ENCODE measurements at places on chromosomes 2 and 18. TPM values are rescaled to one million over a fixed set of nuclear protein-coding genes. Genes with fewer than 3 reads are reported as not detected.

DNA sequence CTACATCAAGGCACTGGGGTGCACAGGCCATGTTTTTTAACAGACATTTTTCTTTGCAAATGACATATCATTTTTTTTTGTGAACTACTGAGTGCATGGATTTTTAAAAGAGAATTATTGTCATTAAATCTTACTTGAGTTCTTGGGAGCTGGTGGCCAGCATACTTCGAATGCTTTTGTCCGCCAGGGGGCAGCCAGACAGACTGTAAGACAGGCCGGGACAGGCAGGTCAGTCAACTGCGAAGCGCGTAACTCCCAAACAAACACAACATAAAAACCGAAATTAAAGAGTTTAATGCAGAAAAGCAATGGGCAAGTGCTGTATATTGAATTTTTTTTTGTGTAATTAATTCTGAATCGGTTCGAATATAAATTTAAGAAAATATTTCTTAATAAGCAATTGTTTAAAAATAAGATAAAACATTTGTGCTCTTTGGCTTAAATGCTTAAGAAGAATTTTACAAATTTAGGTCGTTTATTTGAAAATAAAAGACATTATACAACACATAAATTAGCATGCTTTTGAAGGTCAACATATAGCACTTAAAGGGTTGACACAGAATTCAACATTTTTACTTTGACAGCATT is 142.2 kb upstream of the PXDN start:
- no peaks in the 10 kb centered on the region for H3K36me3 ChIP-seq
- no peak overlapping the region for H3K4me3 ChIP-seq

- H3K4me3 ChIP-seq = peak overlapping the region; percentile 90
- no peak for DNase-seq
- peaks cover 41% of the 10 kb centered on the region for H3K4me1 ChIP-seq
- H3K36me3 ChIP-seq = no peaks in the 10 kb centered on the region
Observed at GRCh38 chr2:73215254-73215653, 1.2 kb downstream of the SMYD5 start.

DNA sequence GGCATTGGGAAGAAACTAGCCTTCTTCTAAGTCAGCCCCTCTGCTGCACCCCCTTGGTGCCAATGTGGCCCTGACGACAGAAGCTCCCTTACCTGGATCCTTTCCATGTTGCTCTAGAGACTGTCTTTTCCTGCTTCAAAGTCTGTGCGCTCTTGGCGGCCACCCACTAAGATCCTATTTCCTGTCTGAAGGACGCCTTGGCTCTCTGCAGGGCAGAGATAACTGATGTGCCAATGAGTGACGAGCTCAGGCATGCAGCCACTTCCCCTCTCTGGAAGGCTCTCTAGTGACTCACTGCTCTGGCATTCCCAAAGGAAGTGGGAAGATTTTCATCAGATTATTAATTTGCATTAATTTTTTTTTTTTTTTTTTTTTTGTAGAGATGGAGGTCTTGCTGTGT is 273.5 kb downstream of the CDH20 start:
- no peaks in the 10 kb centered on the region for H3K36me3 ChIP-seq
- DNase-seq = no peak
- H3K27ac ChIP-seq = no peak overlapping the region
- no peaks in the 10 kb centered on the region for H3K4me1 ChIP-seq

EVA1A gene
- not detected for total RNA-seq

RGPD3 gene
- 0.16 TPM for total RNA-seq

GRCh38 chr2:197345846-197346370 is 35.3 kb upstream of the ANKRD44 start:
- DNase-seq = no peak
- peaks cover 5% of the 10 kb centered on the region for H3K4me1 ChIP-seq
- no peak overlapping the region for H3K4me3 ChIP-seq
- H3K27ac ChIP-seq = no peak overlapping the region
- H3K27me3 ChIP-seq = no peaks in the 10 kb centered on the region

IL1R1 gene
- 0.29 TPM for total RNA-seq

ACMSD gene
- not detected for total RNA-seq

GRCh38 chr2:233395687-233396086 is 41.4 kb downstream of the DGKD start:
- H3K27ac ChIP-seq = no peak overlapping the region
- H3K4me3 ChIP-seq = no peak overlapping the region
- H3K4me1 ChIP-seq = peaks cover 65% of the 10 kb centered on the region
- H3K36me3 ChIP-seq = peaks cover 14% of the 10 kb centered on the region
- H3K27me3 ChIP-seq = no peaks in the 10 kb centered on the region

- H3K27me3 ChIP-seq = no peaks in the 10 kb centered on the region
- H3K27ac ChIP-seq = peak overlapping the region; percentile 61
- H3K36me3 ChIP-seq = peaks cover 16% of the 10 kb centered on the region
- H3K4me3 ChIP-seq = no peak overlapping the region
- DNase-seq = no peak
Observed at GRCh38 chr2:143225931-143226330, 96.7 kb downstream of the ARHGAP15 start.

- H3K4me1 ChIP-seq = peaks cover 38% of the 10 kb centered on the region
- H3K27me3 ChIP-seq = no peaks in the 10 kb centered on the region
- no peak overlapping the region for H3K4me3 ChIP-seq
- H3K27ac ChIP-seq = no peak overlapping the region
- DNase-seq = no peak
- peaks cover 30% of the 10 kb centered on the region for H3K36me3 ChIP-seq
Observed at GRCh38 chr2:232713505-232713904, 16.4 kb downstream of the GIGYF2 start.

DNA sequence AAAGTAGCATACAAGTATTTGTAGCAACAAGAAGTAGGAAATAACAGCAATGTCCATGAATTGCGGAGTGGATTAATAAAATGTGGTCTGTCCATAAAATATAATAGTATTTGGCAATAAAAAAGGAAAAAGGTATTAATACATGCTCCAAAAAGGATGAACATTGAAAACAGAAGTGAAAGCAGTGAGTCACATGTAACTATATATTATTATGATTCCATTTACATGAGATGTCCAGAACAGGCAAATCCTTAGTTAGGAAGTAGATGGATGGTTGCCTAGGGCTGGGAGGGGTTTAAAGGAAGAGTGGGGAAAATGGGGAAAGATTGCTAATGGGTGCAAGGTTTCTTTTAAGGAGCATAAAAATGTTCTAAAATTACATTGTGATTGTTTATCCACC is 44.5 kb downstream of the CCDC74A start:
- no peak for DNase-seq
- no peak overlapping the region for H3K4me3 ChIP-seq
- no peaks in the 10 kb centered on the region for H3K4me1 ChIP-seq
- peaks cover 14% of the 10 kb centered on the region for H3K27me3 ChIP-seq

- H3K36me3 ChIP-seq = peaks cover under 1% of the 10 kb centered on the region
- no peak for DNase-seq
- peaks cover 34% of the 10 kb centered on the region for H3K4me1 ChIP-seq
- no peak overlapping the region for H3K4me3 ChIP-seq
- H3K27ac ChIP-seq = no peak overlapping the region
Observed at GRCh38 chr2:186424265-186424664, 61.8 kb upstream of the ZC3H15 start.

DNA sequence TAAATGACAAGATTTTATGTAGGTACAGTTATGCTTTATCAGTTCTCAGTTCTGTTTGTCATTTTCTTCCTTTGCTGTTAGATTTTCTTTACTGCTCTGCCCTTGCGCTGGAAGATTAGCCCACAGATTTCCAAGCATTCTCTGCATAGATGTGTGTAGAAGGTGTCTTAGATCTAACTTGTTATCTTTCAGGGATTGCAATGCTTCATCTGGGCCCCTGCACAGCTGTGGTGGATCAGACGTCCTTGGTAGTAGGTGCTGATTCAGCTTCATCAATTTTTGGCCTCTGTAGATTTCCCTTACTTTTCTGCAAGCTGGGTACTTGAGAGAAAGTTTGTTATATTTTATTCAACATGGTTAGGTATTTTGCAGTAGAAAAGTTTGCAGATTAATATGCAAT is 115.3 kb upstream of the LINC00305 start:
- H3K27me3 ChIP-seq = peaks cover 10% of the 10 kb centered on the region
- no peaks in the 10 kb centered on the region for H3K4me1 ChIP-seq
- no peaks in the 10 kb centered on the region for H3K36me3 ChIP-seq
- DNase-seq = no peak
- H3K27ac ChIP-seq = no peak overlapping the region

HOXD11 gene
- not detected for total RNA-seq

GRCh38 chr2:75598589-75599155 is 37.9 kb upstream of the EVA1A start:
- DNase-seq = no peak
- no peaks in the 10 kb centered on the region for H3K36me3 ChIP-seq
- H3K27ac ChIP-seq = no peak overlapping the region
- no peaks in the 10 kb centered on the region for H3K4me1 ChIP-seq

GRCh38 chr18:36714476-36714875 is 114.3 kb downstream of the TPGS2 start:
- H3K36me3 ChIP-seq = no peaks in the 10 kb centered on the region
- H3K4me3 ChIP-seq = no peak overlapping the region
- no peaks in the 10 kb centered on the region for H3K4me1 ChIP-seq
- H3K27ac ChIP-seq = no peak overlapping the region
- H3K27me3 ChIP-seq = peaks cover 4% of the 10 kb centered on the region
- no peak for DNase-seq

GATA6 gene
- 0.13 TPM for total RNA-seq

MC4R gene
- not detected for total RNA-seq

SCN3A gene
- total RNA-seq = 0.27 TPM

UGT1A4 gene
- not detected for total RNA-seq

DNA sequence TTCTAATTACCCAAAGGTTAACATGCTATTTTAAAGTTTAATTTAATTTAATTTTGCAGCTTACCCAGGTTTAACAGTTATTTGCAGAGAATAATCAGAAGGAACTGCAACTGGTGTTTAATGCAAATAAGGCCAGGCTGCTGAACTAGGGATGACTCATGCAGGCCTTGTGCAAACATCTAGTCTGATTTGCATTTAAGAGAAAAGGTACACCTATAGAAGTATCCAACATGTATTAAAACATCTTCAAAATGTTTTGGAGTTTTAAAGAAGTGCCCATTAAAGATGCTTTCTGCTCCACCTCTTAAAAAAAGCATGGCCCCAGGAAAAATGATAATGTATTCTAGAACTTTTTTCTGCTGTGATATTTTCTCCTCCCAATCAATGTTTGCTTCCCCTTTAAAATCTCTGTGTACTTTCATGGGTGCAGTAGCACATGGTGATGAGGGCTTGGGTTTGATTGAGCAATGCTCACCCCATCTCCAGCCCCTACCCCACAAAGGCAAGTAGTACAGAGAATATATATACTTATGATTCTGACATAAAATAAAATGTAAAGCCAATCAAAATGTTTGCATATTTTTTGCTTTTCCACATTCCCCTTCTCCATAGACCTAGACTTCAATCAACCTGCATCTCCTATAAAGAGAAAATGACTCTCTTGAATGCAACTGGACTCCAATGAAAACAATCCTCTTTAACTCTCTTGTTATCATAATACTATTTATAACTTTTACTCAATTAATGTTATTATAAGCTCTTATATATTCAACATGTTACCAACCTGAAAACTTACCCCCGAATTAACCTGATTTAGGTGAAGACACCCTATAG is 54.1 kb downstream of the ATP8B1 start:
- H3K27me3 ChIP-seq = no peaks in the 10 kb centered on the region
- H3K4me1 ChIP-seq = peaks cover 9% of the 10 kb centered on the region
- no peak overlapping the region for H3K4me3 ChIP-seq
- no peak for DNase-seq
- H3K27ac ChIP-seq = no peak overlapping the region

C2orf72 gene
- total RNA-seq = not detected

FEV gene
- not detected for total RNA-seq

DNA sequence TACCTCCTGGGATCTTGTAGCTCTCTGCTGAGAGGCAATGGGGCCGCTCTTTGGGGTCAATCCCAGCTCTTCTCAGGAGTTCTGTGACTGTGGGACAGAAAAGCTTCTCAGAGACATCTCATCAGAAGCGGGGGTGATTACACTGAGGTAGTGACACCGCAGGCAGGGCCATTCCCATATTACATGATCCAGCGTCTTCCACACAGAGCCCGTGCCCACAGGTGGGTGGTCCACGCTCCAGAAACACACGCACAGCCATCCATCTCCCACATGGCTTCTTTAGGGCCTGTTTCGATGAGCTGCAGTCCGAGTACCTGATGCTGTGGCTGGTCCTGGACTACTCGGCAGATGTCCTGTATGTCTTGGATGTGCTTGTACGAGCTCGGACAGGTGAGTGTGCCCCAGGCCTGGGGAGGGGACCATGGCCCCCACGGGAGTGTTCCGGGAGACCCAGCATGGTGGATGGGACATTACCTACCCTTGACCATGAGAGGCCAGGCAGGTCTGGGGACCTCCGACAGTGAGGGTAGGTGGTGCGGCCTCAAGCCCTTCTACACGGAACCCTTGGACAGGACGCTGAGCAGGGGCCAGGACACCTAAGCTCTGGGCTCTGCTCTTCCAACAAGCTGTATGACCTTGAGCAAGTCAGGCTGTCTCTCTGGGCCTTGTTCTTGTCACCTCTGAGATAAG is 45.5 kb downstream of the CNGA3 start:
- no peak overlapping the region for H3K4me3 ChIP-seq
- no peaks in the 10 kb centered on the region for H3K36me3 ChIP-seq
- H3K27ac ChIP-seq = no peak overlapping the region
- no peak for DNase-seq

DNA sequence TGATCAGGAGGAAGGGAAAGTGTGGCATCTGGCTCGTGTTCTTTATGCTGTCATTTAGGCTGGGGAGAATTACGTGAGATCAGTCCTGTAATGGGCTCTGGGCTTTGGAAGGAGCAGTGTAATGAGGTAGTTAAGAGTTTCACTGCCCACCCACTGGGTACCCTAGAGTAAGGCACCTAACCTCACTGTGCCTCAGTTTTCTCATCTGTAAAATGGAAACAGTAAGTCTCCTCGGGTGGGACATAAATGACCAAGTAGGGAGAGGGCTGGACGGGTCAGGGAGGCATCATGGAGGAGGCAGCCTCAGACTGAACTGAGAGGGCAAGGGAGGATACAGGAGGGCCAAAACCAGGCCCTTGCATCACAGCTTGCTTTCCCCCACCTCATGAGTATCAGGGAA is 97.3 kb upstream of the MCFD2 start:
- peaks cover 77% of the 10 kb centered on the region for H3K36me3 ChIP-seq
- H3K4me3 ChIP-seq = no peak overlapping the region
- H3K27me3 ChIP-seq = no peaks in the 10 kb centered on the region
- peaks cover 11% of the 10 kb centered on the region for H3K4me1 ChIP-seq

MZT2A gene
- 95.6 TPM for total RNA-seq

All from naive thymus-derived CD8-positive, alpha-beta T cell (primary cell).